ENCODE measurements at places on chromosomes 6 and 20.

- DNase-seq, result no peak
These were observed 182.0 kb upstream of the JAG1 start for GRCh38 chr20:10855778-10856177.

DNA sequence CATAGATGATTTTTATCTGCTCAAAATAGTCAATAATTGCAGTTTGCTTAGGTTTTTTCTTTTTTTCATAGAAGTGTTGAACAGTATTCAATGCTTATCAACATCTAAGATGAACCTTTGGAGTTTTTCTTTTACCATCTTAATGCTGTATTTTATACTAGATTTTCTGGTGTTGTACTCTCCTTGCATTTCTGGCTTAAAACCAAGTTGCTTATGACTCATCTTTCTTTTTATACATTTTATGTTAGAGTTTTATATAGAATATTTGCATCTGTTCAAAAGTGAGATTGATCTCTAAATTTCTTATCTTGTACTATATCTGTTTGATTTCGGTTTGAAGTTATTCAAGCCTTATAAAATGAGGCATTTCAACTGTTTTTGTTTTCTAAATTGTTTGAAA, 232.5 kb downstream of the RFPL4B start:
- DNase-seq, result no peak

DNA sequence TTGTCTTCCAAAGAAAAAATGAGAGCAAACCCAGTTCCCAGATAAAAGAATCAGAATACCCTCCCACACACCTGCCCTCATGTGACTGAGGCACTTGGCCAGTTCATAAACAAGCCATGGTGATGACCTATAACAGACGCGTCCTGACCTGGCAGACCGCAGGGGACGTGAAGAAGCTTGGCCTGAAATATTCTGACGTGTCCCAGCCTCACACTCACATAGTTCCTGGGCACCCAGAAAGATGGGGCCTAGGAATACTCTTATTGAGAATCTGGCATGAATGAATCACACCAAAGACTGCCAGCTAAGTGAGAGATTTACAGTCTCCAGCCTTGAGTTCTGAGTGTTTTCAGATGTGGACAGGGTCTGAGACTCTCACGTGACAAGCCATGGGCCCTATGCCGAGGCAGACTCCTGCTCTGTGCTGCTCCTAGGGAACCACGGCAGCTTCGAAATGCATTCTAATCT, 17.2 kb upstream of the MAP3K4 start:
- no peak for DNase-seq

DNA sequence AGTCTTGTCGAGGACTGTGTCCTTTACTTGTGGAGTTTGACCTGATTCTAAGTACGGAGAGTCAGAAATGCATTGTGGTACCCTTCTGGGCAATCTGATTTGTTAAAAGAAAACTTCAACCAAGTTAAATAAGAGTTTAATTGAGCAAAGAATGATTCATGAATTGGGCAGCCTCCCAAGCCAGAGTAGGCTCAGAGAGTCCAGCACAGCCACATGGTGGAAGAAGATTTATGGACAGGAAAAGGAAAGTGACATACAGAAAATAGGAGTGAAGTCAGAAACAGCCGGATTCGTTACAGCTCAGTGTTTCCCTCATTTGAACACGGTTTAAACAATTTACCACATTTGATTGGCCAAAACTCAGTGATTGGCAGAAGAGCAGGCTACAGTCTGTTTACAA, 329.2 kb downstream of the DHX35 start:
- DNase-seq, result no peak

DNA sequence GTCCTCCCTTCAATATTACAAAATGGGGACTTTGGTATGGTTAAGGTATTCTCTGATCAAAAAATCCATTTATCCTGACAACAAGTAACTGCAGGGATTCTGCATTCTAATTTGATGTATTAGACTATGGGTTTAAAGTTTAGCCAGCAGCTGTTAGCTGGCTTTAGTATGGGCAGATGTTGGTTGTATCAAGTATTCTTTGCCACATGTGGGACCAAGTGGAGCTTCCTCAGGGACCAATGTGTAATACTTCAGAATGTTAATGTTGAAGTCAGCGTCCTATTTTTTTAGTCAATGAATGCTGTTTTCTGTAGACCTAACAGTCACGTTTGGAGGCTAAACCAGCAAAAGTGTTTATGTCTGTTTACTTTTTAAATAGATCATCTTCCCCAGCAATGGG, 41.4 kb downstream of the MOXD1 start:
- DNase-seq, result no peak

GRCh38 chr20:35133735-35134134, 13.4 kb downstream of the EDEM2 start:
- no peak for DNase-seq

DNA sequence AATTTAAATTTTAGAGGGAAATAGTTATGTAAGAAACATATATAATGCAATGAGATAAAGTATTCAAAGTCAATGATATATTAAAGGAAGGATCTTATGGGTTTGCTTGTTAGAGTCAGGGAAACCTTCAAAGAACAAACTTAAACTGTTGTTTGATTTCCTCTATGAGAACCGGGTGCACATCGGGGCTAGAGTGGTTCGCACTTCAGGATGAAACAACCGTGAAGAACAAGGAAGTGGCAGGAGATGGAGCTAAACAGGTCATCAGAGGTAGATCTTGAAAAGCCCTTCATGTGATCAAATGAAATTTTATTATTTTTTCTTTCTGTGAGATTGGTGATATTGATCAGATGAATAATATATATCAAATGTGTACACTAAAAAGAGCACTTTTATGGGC, 951.9 kb upstream of the FLRT3 start:
- no peak for DNase-seq

- no peak for DNase-seq
These were observed 116.9 kb upstream of the SIRPA start for GRCh38 chr20:1778338-1778737.

DNA sequence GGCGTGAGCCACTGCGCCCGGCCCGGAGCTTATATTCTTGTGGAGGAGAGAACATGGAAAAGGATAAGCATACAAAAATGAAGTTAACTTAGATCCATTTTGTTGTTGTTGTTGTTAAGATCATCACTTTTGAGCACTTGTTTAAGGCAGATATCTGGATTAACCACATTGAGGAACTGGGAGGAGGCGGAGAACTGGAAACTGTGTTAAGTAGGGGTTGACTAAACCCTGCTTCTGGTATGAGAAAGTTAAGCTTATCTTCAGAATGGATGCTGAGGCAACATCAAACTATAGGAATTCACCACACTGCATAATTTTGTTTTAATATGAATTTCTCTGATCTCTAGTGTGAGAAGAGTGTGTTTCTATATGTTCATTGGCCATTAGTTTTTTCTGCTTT, 57.6 kb downstream of the GCNT2 start:
- DNase-seq, result no peak

- no peak for DNase-seq
These were observed 32.6 kb upstream of the SLC35D3 start for GRCh38 chr6:136889271-136890193.

DNA sequence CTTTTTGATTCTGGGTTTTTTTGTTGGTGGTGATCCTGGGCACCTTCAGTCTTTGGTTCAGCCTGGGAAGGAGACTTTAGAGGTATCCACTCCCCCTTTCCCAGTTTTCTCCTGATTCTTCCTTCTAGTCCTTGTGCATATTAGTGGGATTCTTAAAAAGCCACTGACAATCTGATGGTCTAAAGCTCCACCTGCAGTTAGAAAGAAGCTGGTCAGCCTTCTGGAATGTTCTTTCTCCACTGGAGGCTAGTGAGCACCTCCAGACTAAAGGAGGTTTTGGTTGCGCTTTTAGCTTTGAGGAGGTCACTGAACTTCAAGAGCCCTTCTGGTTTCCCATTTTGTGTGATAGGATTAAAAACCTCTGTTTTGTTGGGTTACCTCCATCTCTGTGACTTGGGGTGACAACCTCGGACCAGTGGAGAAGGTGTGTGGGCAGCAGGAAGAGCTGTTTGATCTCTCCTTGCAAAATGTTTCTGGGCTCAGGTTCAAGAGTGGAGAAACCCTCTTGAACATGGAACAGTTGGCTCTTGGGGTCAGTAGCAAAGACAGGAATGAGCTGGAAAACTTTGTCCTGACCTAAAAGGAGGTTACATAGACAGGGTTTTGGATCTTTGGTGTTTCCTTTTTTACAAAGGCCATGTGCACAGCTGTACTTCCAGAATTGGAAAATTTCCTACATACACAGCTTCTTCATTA, 29.0 kb downstream of the JARID2 start:
- no peak for DNase-seq

DNA sequence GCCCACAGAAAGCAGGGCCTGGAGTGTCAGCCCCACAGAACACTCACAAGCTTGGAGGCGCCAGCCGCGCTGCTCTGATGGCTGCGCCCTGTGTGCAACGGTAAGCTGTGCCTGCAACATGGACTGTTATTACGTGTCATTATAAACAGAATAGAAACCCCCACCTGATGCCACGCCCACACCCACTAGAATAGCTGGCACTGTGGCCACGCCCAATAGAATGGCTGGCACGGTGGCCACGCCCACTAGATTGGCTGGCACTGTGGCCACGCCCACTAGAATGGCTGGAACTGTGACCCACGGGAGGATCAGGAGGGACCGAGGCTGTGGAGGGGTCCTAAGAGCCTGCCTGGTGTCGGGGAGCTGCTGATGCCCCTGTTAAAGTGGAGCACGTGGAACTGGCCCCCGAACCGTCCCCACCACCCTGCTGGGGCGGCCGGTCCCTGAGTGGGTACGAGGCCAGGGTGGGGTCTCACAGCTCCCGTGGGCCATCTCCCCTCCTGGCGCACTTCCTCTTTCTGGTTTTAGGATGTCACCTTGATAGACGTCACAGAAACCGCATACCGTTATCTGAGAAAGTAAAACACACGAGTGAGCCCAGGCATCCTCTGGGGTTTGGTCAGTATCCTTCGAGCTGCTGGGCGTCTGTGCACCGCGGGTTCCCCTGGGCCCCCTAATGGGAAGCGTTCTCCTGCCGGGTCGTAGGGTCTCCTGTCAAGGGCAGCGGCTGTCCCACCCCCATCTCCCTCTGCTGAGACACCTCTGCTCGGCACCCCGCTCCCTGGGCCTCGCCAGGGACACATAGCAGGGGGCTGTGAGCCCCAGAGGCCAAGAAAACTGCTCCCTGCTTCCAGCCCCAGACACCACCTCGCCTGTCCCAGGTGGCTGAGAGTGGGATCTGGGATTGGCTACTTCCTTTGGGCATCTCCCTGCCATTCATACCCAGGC, 25.4 kb downstream of the SLC17A9 start:
- peak; percentile 61 for DNase-seq

- no peak for DNase-seq
These were observed 129.2 kb downstream of the GMPR start for GRCh38 chr6:16367571-16367970.

- DNase-seq, result no peak
These were observed 272.1 kb upstream of the EYS start for GRCh38 chr6:65979120-65979519.

DNA sequence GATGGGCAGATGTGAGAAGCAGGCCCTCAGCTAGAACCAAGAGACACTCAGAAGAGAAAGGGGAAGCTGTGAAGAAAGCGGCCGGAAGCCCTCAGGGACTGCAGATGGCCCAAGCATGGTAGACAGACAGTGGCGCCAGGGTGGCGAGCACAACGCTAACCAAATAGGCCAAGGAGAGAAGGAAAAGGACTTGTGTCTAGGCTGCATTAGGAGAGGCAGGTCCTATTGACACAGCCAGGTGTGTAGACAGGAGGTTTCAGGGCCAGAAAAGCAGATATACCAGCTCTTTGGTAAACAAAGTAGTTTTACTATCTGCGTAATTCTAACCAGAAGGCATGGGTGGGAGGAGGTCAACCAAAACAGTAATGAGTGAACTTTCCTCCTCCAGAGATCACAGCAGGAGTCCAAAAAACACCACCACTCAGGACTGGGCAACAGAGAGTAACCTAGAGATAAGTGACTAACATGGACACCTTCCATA, 15.8 kb upstream of the MAP7 start:
- no peak for DNase-seq

DNA sequence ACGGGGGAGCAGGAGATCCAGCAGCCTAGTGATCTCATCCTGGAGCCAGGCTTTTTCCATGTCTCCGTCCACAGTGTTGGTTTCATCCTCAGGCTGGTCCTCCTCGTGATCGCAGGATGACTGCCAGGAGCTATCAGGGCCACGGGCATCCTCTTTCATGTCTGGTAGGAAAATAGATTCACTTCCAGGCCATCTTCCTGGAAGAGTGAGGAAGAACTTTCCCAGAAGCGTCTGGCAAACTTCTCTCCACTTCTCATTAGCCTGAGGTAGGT, 15.3 kb upstream of the SLC9A8 start:
- DNase-seq, result no peak

GRCh38 chr20:55919319-55919718, 86.0 kb downstream of the CBLN4 start:
- no peak for DNase-seq

- no peak for DNase-seq
These were observed 71.3 kb upstream of the GNRH2 start for GRCh38 chr20:2972126-2972525.

- no peak for DNase-seq
These were observed 51.9 kb downstream of the TRMT11 start for GRCh38 chr6:126038234-126038633.

GRCh38 chr6:47404435-47404834, 73.2 kb upstream of the CD2AP start:
- no peak for DNase-seq

DNA sequence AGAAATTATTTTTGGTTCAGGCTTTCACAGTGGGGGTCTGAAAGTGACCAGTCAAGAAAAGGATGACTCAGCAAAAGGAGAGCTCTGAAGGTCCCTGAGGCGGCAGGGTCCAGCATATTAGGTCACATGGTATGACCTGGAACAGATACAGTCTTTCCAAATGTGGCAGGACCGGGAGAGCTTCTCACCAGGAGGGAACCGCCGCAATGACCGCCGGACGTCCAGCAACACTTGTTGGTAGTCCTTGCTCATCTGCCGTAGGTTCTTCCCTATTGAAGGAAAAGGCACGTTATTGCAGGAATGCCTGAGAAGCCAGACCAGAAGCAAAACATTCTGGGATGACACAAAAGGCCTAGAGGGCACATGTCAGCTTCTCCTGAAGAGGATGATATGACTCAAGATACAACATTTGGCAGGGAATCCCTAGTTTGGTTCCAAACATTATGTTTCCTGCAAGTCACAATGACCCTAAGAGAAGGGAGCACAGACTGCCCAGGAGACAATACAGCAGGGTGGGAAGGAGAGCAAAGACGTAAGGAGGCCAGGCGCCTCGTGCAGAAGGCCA, 17.4 kb downstream of the TBC1D20 start:
- DNase-seq, result no peak

GRCh38 chr20:1391640-1392442, 1.0 kb downstream of the FKBP1A start:
- no peak for DNase-seq

- no peak for DNase-seq
These were observed 38.9 kb downstream of the EYS start for GRCh38 chr6:65667916-65668656.

DNA sequence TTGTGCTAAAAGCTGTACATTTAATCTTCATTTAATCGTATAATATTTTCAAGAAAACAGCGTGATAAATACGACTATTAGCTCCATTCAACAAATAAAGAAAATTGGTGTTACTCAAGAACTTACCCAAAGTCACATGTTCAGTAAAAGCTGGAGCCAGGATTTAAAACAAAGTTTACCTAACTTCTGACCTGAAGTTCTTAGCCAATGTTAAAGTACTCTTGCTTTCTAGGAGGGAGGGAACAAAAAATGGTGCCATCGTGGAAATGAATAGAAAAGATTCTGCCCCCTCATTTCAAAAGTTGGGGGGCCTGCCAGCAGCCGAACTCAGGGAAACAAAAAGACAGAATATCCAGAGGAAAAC, 395.8 kb downstream of the CD109 start:
- DNase-seq, result no peak

- DNase-seq, result no peak
These were observed 547.9 kb upstream of the PTCHD4 start for GRCh38 chr6:48658915-48659314.

Measured in stimulated activated CD4-positive, alpha-beta T cell treated with anti-CD3 and anti-CD28 coated beads, Interleukin-12 subunit alpha, Interleukin-12 subunit beta, amount 100 ng/mL, for 48 hours (primary cell).